HL-60 (cell line): ENCODE measurements at places on chromosomes 5 and 9.

DNA sequence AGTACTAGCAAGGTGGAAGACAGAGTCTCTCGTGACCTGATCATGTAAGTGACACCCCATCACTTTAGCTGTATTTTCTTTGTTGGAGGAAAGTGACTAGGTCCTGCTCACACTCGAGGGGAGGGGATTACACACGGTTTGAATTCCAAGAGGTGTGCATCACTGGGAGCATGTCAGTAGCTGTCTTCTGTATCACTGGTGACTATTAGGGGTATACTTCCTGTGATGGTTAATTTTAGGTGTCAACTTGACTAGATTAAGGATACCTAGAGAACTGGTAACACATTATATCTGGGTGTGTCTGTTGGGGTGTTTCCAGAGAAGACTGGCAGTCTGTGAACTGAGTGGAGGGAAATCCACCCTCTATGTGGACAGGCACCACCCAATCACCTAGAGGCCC is 22.5 kb downstream of the FOXD1 start:
- no peak for DNase-seq

GRCh38 chr9:129910628-129911567 is 75.6 kb downstream of the USP20 start:
- DNase-seq: peak; percentile 28

DNA sequence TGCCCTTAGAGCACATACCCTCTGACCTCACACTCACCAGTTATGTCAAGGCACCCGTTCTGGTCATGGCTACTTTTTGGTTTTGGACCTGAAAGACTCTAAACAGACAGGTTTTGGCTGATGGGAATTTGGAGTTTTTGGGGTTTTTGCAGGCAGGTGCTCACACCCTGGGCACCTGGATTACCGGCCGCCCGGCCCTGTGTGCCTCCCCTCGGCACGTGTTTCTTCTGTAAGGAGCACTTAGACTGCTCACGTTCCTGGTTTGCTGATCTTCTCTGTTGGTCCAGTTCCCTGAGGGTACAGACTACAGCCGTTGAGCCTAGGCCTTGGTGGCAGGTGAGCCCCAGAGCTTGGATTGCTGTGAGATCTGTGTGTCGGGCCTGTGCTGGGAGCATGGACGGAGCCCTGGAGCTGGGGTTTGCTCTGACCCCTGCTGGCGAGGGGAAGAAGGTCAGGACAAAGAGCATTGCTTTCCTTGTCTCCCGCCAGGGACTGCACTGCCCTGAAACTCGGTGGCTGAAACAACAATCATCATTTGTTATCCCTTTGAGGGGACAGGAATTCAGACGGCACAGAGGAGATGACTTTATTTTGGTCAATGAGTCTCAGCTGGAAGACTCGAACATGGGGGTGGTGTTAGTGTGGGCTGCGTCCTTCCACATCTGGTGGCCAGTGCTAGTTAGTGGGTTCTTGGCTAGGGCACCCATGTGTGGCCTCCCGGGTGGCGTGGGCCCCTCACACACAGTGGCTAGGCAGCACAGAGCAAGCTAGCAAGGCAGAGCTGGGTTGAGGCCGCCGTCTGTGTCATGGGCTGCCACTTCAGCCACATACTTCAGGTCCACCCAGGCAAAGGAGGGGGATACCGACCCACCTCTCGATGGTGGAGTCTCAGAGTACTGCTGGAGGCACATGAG is 76.4 kb downstream of the EHMT1 start:
- peak; percentile 38 for DNase-seq

GRCh38 chr5:115683081-115683480 is 57.2 kb upstream of the TMED7 start:
- no peak for DNase-seq

- peak; percentile 34 for DNase-seq
Measured at GRCh38 chr9:92353051-92353450, 27.3 kb downstream of the CENPP start.

- no peak for DNase-seq
Measured at GRCh38 chr5:91024727-91025126, 358.4 kb downstream of the ARRDC3 start.

DNA sequence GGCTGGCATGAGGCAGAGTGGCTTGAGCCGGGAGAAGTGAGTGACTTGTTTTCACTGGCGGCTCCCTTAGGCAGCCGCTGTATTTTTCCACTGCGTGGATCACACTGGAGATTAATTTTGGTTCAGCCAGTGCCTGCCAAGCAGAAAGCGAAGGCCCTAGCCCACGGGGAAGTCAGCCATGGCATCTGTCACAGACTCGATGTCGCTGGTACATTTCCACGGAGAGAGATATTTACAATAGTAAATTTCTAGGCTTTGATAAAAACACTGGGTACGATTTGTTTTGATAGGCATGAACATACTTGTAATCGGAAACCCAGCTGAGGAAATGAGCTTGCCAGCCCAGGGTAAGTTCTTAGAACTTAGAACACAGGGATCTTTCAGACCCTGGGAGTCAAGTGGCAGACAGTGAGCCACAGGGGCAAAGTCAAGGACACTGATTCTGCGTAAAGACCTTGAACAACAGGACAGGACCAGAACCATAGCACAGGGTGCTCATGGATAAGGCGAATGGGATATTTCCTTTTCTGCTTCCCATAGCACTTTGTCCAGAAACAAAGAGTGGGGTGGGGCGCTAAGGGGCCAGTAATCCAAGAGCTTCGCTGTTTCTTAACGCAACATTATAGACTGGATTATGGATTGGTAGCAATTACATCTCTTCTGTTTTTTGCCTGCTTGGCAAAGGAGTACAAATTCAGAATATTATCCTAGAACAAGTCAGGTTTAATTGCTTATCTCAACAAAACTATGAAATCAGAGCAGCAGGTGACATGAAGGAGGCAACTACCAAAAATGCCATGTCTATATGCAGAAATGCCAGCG is 4.5 kb downstream of the DUSP1 start:
- DNase-seq: no peak

GRCh38 chr5:91864962-91865361 is 481.8 kb upstream of the ARRDC3 start:
- DNase-seq: no peak

DNA sequence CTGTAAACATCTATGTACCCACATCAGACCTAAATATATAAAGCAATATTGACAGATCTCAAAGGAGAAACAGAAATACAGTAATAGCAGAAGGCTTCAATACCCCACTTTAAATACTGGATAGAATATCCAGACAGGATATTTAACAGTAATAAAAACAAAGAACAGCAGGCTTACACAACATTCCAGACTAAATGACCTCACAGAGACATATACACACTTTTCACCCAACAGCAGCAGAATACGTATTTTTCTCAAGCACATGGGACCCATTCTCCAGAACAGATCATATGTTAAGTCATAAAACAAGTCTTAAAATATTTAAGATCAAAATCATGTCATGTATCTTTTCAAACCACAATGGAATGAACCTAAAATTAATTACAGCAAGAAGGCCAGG is 76.8 kb downstream of the CAMSAP1 start:
- DNase-seq: no peak

GRCh38 chr5:61438298-61438970 is 106.4 kb downstream of the ZSWIM6 start:
- DNase-seq: no peak

GRCh38 chr5:542319-543311 is 18.4 kb upstream of the SLC9A3 start:
- no peak for DNase-seq

GRCh38 chr9:102779356-102779755 is 215.8 kb upstream of the CYLC2 start:
- no peak for DNase-seq

- no peak for DNase-seq
Measured at GRCh38 chr5:174980952-174981351, 256.6 kb downstream of the MSX2 start.

- no peak for DNase-seq
Measured at GRCh38 chr5:9898319-9898718, 268.2 kb upstream of the TAS2R1 start.

DNA sequence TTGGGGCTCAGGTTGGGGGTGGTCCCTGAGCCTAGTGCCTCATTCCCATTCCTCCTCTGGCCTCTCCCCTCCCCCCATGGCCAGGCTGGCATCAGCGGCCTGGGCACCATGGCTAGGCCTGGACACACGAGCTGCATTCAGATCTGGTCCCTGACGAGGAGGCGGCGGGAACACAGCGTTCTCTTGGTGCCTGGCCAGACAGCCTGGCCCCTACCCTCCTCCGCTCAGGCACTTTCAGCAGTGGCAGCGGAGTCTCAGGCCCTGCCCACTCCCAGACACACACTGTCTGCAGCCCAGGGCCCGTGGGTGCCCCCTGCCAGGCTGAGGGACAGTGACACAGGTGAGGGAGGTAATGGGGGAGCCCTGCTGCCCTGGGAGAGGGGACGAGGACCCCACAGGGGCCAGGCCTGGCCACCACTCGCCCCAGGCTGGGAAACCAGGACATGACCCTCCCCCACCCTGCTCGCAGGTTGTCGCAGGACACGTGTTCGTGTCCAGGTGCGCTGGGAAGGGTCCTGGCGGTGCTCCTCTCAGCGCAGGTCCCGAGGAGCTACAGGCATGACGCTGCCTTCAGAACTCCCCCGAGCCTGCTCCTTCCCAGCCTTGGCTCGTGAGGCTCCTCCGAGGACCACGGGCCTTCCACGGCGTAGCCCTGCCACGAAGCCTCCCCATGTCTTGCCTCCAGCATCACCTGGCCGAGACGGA is 19.9 kb upstream of the UBAC1 start:
- DNase-seq: no peak

DNA sequence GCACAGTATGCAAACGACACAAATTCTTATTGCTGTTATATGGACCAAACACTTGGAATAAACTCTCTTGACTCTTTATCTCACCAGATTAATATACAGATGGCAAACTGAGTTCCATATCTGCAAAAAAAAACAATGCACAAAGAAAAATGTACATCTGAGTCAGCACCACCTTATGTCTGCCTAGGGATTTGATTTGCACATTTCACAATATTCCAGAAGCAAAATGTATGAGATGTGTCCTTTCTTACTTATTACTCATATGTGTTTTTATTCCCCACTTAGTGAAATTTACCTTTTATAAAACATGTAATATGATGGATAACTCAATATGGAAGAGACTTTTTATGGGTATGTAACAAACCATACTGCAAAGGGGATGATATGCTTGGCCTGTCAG is 236.9 kb downstream of the GLIS3 start:
- no peak for DNase-seq

GRCh38 chr5:150246429-150246828 is 43.1 kb downstream of the CAMK2A start:
- DNase-seq: no peak

DNA sequence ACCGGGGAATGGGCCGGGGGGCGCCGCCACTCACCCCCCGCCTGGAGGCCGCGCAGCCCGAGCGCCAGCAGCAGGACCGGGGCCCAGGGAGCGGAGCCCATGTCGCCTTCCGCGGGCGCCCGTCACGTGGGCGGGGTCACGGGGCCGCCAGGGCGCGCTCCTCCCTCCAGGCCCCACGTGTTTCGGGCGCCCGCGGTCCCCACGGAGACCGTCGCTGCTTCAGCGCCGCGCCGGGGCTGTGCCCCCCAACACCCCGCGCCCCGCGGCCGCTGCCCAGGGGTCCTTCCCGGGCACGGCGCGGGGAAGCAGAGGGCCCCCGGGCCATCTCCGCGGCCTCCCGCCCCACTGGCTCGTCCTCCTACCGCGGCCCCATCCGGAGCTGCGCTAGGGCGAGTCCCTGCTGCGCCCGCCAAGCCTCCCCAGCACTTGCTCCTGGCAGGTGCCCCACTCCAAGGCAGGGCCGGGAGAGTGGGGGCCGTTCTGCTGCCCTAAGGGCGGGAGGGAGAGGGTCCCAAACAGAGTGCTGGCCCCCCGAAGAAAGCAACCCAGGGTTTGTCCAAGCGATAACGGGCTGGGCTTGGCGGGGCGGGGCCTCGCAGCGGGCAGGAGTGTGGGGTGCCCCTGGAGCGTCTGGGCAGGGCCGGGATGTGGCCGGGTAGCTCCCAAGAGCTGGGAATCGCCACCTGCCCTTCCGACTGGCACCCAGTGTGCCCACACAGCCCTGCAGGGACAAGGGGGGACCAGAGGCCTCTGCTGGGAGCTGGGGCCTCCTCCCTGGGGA is at the start of gene DPP7:
Gene DPP7 (minus strand): TSS at position 121 of the 781 bp plus-strand sequence. CDS start 20 bp downstream, at position 101.
- peak; percentile 68 for DNase-seq

DNA sequence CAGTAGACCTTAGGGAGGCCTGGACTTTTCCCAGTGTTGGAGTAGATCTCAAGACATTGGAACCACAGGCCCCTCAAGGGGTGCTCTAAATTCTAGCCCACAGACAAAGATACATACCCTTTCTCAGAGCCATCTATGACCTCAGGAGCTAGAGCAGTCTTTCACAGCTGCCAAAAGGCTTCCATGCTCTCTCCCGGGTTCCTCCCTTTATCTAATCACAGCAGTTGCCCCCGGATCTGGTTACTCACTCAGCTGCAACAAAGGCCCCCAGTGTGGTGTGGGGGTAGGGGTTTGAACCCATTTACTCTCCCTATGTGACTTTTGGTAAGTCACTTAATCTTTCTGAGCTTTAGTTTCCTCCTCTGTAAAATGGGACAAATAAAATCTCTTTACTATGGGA is 27.0 kb downstream of the POU4F3 start:
- DNase-seq: no peak

- no peak for DNase-seq
Measured at GRCh38 chr9:4717815-4718214, 23.2 kb downstream of the AK3 start.

DNA sequence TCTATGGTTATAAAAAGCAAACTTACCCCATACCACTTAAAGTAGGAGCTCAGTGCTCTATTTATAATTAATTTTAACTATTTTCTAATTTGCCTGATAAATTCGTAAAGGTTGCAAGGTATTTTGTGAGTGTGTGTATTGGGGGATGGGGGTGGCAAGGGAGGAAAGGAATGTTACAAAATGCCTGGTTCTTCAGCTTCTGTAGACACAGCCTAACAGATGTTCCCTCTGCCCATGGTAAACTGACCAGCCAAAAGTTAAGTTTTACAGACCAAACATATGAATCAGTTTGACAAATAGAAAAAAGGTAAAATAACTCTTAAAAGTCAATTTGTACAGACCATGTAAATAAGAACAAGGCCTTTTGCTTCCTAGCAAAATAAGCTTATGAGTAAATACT is 232.6 kb downstream of the KIAA0825 start:
- no peak for DNase-seq

DNA sequence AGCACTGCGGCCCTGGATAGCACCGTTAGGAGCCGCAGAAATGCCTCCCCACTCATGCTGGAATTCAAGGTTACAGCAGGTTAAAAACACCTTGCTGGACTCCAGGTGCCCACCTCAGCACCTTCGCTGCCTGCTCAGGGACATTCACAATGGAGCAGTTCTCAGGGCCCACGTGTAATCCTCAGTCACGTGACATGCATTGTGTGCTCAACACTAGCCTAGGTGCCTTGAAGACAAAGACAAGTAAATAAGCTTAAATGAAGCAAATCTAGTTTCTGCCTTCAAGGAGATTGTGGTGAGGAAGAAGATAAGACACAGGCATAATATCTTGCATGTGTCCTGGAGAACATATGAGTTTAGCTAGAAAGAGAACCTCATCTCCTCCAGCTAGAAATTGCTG is 82.1 kb downstream of the FSTL4 start:
- DNase-seq: no peak

GRCh38 chr5:84384604-84385575 is at the start of gene EDIL3:
EDIL3 (minus strand) TSS chr5:84384880; CDS start chr5:84384374, 506 bp downstream.
- DNase-seq: peak; percentile 4

GRCh38 chr5:62585306-62585705 is 6.7 kb downstream of the LRRC70 start:
- DNase-seq: no peak
